NCI-H1048 (cell line): ENCODE measurements at places on chromosomes 5 and 9.

GRCh38 chr9:93001031-93001430 is 53.7 kb downstream of the FGD3 start:
- no peak for DNase-seq

- no peak for DNase-seq
Measured at GRCh38 chr9:117835798-117836197, 131.6 kb downstream of the TLR4 start.

DNA sequence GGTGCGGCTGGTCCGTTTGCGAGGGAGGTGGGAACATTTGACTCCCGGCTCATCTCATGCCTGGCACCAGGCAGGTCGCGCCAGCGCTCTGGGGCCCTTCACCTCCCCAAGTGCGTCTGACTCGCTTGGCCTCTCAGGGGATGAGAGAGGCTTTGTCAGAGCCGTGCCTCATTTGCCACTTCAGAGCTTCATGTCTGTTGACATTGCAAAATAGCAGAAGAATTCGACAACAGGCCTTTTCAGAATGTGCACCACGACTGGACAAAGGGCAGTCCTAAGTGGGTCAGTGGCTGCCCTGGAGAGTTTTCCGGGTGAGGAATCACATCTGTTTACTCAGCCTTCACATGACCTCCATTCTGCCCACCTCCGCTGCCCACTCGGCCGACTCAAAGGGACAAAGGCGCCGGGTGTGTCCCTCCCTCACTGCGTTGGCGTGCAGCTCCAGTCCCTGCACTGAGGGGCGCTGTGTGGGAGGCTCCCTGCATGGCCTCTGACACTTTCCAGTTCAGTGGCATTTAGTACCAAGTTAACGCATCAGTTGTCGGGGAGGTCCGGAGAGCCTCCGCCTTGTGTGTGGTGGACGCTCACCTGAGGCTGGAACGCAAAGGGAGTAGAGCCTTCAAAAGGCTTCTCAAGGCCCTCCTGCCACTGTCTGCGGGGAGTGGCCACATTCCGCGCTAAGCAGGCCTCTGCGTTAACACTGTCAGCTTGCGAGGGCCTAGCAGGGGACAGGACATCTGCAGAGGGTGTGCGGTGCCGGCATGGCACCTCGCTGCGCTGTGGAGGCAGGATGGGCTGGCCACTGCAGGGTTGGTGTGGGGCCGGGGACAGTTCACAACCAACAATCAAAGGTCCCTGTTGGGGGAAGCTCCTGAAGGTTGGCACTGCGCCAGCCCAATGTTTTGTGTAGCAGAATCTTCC is 171.5 kb downstream of the NXNL2 start:
- DNase-seq = no peak

DNA sequence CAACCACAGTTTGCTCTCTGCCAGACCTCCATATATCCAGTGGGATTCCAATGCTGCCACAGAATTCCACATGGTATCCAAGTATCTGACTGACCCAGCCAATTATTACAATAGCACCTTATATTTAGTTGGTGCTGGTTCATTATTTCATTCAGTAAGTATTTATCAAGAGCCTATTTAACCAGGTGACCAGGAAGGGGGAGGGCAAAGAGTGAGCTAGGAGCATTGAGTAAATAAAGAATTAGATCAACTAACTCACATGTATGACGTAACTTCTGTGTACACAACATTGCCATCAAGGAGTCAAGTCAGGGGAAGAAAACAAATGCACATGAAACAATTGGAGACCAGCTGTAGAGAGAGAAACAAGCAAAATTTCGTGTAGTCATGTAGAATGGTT is 207.1 kb upstream of the PAPPA start:
- no peak for DNase-seq

DNA sequence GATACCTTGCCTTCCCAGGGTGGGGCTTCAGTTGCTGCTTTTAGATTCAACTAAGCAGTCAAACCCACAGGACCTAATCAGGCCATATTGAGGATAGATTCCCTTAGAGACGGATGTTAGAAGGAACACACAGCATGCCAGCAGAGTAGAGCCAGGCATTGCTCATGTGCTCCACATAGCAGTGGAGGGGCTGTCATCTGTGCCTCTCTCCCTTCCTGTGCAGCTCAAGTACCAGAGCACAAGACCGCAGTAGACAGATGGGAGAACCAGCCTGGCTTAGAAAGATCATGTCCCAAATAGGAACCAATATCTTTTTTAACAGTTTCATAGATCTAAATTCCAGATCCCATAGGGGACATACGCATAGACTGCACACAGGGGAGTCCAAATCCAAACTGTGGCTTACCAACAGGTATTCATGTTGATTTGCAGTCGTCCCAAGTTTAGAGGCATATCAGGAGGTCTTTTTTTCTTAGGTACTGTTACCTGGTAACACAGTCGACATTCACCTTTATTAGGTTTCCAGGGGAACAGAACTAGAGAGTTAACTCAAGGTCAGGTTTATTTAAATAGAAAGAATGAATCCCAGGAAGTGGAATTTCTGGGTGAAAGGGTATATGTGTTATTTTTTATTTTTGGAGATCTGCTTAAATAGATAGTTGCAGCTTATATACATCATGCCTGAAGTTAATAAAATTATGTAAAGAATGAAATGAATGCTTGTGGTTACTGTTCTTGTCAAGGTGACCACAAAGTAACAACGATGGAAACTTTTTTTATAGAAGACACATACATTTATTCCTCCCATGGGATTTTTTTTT is 43.5 kb upstream of the PCAT7 start:
- DNase-seq = no peak
